Panc1 (cell line): ENCODE measurements at places on chromosomes 13 and 19.

- DNase-seq: peak; percentile 61
Observed at GRCh38 chr19:53196777-53197396, 3.7 kb upstream of the ZNF665 start.

GRCh38 chr13:77776704-77777103 lies 79.2 kb downstream of the SLAIN1 start:
- no peak for DNase-seq

DNA sequence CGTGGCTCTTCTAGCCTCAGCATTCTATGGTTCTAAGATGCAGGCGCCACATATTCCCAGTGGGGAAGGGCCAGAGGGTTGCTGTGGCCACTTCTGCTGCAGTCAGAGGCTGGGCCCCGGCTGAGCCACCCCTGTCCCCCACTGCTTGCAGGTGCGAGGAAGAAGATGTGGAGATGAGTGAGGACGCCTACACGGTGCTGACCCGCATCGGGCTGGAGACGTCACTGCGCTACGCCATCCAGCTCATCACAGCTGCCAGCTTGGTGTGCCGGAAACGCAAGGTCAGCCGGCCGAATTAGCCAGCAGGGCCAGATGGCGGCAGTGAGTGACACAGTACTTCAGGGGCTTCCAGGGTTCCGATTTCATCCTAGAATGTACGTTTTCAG lies 2.0 kb downstream of the LHB start:
- no peak for DNase-seq

- DNase-seq: no peak
Observed at GRCh38 chr13:25585000-25585399, 213.2 kb downstream of the ATP8A2 start.

DNA sequence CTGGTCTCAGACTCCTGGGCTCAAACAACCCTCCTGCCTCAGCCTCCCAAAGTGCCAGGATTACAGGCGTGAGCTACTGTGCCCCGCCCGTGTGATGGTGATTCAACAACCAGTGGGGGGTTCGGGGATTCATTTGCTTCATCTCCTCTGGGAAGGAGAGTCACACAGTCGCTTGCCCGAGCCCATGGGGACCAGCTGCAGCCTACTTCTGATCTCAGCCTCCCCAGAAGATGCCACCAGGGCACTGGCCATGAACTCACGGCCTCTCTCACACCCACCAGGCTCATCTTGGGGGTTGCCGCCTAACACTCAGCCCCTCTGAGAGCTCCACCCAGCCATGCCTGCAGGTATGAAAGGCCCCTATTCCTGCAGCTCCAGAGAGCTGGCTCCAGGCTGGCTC lies 6.8 kb downstream of the TOMM40 start:
- DNase-seq: no peak

DNA sequence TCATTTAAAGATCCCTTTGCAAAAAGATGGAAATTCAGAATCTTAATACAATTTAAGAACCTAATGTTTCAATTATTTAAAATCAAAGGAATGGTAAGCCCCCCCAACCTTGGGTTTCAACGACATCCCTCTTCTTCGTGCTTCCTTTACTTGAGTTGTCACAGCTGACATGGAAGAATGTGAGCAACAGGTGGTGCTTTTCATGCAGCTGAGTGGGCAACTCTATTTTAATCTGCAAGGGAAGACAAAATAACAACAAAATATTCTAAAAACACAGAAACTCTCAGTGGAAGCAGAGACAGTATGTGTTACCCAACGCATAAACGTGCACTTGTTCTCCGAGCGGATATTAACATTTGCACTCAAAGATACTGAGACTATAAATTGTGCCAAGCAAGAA lies 92.3 kb downstream of the DOCK9 start:
- DNase-seq: no peak

DNA sequence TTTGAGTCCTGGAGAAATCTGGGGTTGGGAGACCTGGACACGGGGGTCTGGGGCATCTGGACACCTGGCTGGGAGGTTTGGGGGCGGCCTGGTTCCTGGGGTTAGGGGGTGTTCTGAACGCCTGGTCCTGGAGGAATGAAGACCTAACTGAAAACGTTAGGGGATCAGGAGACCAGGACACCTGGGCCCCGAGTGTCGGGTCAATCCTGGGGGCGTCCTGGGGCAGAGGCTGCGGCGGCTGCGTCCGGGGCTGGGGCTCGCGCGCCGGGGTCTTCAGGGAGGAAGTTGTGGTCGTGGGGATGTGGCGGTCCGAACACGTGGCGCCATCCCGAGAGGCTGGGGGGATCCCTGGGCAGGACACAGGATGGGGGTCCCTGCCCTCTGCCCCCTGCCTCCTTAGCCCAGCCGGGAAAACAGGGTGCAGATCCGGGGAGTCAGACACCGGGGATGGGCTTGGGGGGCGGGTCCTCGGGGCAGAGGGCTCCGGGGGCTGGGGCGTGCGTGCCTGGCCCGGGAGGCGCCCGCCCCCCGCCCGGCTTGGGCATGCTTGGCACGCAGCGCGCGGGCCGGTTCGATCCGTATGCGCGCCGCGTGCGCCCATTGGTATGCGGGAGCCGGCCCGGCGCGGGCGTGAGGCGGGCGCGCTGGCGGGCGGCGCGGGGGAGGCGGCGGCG lies 632 bp downstream of the NPAS1 start:
- DNase-seq: no peak
